ENCODE measurements at places on chromosomes 7 and 10.

- no peak for DNase-seq
Observed at GRCh38 chr10:33183655-33184054, 150.8 kb downstream of the NRP1 start.

DNA sequence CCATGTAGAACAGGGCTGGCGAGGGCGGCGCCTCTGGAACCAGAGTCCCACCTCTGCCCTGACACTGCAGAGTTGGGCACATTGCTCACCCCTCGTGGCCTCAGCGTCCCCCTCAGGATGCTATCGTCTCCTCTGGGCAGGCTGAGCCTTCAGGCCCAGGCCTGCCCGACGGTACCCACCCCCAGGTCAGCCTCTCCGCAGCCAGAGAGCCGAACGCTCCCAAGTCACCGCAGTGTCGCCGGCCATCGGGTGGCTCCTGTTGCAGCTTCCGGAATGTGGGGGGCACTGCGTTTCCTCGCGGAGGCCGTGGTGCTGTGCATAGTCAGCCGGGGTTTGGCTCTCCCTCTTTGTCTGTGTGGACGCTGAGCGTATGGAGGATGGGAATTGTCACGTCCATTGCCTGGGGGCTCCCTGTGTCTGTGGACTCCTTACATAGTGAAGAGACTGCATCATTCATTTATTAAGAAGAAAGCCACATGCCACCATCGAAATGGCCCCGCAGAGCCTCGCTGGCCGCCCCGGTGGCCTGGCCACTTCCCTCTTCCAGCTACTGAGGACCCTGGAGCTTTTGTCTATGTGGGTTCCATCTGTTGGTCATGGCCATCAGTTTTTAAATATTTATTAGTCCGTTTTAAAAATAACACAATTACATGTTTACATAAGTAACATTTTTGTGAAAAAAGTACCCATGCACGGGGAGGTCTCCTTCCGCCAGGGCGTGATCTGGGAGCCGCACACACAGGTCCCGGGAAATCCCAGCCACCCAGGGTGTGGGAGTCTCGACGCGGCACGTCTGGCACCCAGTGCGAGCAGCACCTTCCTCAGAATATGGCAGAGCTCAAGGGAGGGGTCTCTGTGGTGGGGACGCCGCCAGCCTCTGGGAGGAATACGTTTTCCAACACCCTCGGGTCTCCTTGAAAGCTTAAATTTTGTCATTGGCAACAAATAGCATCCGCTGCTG, 15.6 kb downstream of the NKX6-2 start:
- DNase-seq, result no peak

GRCh38 chr7:30647589-30648364, 34.5 kb downstream of the CRHR2 start:
- no peak for DNase-seq

DNA sequence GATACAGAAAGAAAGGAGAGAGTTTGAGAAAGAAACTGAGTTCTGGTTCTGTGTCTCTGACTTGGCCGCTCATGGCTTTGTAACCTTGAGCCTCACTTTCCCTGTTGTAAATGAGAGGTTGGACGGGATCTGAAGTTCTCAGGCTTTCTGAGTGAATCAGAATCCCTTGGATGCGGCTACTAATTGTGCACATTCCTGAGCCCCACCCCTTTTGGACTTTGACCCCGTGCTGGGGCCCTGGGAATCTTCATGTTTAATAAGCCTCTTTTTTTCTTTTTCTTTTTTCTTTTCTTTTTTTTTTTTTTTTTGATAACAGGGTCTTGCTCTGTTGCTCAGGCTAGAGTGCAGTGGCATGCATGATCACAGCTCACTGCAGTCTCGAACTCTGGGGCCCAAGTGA, 26.9 kb downstream of the SLC25A28 start:
- no peak for DNase-seq

GRCh38 chr7:73520673-73521635, 1.1 kb downstream of the BAZ1B start:
- DNase-seq, result no peak

- DNase-seq, result no peak
Observed at GRCh38 chr10:15043674-15044073, at the start of gene OLAH. TSS of gene OLAH (plus strand) at chr10:15043943. CDS start at chr10:15047289, 3,346 bp downstream.

GRCh38 chr10:101485681-101486554, 102.1 kb downstream of the POLL start:
- no peak for DNase-seq

GRCh38 chr7:107234436-107234835, 65.6 kb downstream of the HBP1 start:
- no peak for DNase-seq

- no peak for DNase-seq
Observed at GRCh38 chr10:131024259-131025131, 287.0 kb downstream of the TCERG1L start.

DNA sequence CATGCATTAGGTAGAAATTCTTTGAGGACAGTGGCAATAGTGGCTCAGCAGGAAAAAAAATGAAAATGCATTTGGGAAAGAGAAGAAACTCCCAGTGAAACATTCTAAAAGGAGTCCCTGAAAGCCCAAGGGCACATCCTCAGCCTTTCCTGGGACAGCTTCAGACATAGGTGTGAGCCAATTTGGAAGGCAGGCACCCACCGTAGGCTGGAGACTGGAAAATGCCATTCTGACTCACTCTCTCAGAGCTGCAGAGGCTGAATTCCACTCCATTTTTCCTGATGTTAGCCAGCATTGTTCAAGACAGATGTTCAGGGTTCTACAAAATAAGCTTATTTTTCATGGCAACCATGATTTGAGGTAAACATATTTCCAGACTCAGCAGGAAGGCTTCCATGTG, 379.0 kb upstream of the FZD8 start:
- no peak for DNase-seq

GRCh38 chr10:44715136-44715535, 196.0 kb upstream of the TMEM72 start:
- no peak for DNase-seq

DNA sequence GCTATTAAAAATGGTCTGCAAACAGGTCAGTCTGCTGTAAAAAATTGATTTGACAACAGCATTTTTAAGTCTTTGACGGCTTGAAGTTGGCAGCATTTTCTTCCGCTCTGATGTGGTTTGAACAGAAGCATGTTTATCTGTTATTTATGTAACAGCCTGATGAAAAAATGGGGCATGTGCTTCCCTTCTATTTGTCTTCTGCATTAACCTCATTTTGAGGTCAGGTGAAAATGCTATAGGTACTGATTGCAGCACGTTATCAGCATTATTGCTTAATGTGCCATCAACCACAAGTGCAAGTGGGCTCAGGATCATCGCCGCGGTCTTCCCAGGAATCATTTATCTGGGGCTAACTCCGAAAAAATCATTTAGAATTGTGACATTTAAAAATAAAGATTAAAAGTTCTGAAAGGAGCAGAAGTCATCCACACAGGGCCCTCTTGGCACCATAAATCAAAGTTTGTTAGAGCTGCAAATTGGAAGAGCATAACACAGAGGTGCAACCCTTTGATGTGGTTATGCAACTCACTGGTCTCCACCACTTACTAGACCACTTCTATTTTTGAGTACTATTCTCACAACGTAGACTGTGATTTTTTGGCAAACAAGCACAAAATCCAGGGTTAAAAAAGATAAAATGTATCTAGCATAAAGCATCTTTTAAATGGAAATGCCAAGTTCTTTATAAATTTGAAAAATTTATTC, 307.7 kb downstream of the MDFIC start:
- no peak for DNase-seq

DNA sequence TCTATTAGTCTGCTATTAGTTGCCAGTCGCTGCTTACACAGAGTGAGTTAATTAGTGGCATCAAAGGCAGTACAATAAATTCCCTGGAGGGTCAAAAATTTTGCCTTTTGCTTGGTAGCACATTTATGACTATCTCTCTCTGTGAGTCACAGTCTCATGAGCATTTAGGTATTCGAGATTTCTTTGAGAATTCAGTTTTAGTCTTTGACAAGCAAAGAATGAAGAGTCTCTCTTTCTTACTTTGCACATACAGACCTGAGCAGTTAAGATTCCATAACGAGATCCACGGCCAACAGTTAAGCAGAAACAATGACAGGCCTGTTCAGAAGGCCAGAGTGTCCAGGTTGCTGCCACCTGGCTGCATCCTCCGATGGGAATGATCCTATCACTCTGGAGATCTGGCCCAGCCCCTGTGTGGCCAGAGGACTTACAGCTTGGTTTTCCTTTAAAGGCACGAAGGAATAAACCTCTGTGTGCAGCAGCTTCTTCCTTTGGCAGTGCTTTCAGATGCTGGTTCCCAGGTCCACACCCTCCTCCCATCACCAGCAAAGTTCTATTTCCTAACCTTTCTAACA, 80.6 kb downstream of the GLI3 start:
- DNase-seq, result no peak

GRCh38 chr7:112985377-112985987, 101.1 kb downstream of the GPR85 start:
- DNase-seq, result no peak

GRCh38 chr10:35089611-35090161, 455 bp downstream of the CUL2 start:
- no peak for DNase-seq
